Transverse colon (tissue), 4 donors: ENCODE measurements at places on chromosomes 2 and 18. TPM values are rescaled to one million over a fixed set of nuclear protein-coding genes. Genes with fewer than 3 reads are reported as not detected.

Gene MYO5B
- 111 TPM for total RNA-seq

Gene IFT172
- 39.3 TPM for total RNA-seq

Gene SLC5A6
- 37.0 TPM for total RNA-seq

Gene PROM2
- total RNA-seq, result 27.8 TPM

Gene TBC1D8
- total RNA-seq, result 26.5 TPM

Gene EPB41L3
- total RNA-seq, result 97.3 TPM

DNA sequence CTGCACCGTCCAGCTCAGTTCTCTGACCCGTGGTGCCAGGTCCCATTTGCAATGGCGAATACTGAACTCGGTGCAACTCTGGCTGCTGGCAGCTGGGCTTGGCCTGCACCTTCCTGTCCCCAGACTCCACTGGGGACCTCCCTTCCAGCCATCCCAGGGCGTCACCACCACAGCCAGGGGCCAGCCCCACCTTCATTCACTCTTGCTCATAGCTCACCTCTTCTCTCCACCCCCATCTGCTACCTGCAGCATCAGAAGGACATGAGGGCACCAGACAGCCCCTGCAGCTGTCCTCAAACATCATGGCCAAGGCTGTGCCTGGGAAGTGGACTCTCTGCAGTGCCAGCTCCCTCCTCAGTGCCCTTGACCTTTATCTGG lies 16.2 kb upstream of the ALPI start:
- no peaks in the 10 kb centered on the region for H3K4me1 ChIP-seq
- DNase-seq, result no peak
- no peak overlapping the region for H3K27ac ChIP-seq
- H3K4me3 ChIP-seq, result no peak overlapping the region
- no peaks in the 10 kb centered on the region for H3K36me3 ChIP-seq
- H3K27me3 ChIP-seq, result peaks cover 5% of the 10 kb centered on the region

DNA sequence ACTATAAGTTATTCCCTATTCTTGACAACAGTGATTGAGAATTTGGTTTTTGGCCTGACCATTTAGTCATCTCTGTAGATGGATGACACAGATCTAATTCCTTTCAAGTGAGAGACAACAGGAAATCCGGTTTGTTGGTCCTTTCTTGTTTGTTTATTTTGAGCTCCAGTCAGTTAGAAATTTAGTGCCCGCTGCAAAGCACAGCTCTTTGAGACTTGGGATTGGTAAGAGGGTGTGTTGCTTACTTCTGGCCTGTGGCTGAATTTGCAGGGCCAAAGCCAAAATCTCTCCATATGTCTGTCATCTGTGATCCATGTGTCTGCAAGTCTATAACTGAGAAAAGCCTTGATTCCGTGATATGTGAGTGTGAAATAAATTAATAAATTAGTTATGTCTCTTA lies 74.3 kb downstream of the BIN1 start:
- DNase-seq, result no peak
- peaks cover 3% of the 10 kb centered on the region for H3K27me3 ChIP-seq
- H3K27ac ChIP-seq, result no peak overlapping the region
- no peak overlapping the region for H3K4me3 ChIP-seq
- no peaks in the 10 kb centered on the region for H3K4me1 ChIP-seq

DNA sequence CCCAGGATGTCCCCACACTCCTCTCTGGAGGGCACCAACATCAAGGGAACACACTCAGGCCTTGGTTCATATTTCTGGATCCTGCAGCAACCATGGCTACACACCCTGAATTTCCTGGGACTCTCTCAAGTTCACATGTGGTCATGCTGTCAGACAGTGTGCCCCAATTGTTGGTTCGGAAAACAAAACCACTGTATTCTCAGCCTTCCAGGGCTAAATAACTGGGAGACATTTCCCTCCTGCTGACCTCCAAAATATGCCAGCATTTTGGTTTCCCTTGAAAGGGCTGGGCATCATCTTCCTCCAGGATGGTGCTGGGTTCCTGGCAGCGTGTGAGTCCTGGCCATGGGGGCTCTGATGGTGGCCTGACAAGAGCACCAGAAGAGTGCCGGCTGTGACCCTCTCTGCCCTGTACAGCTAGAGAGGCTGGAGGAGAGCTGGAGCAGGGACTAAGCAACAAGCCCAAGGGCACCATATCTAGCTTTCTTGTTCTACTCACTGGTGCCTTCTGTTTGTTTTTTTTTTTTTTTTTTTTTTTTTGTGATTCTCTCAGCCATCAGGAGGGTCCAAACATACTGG lies 37.5 kb upstream of the WIPF1 start:
- peak overlapping the region; percentile 73 for H3K27ac ChIP-seq
- no peaks in the 10 kb centered on the region for H3K36me3 ChIP-seq
- peaks cover 5% of the 10 kb centered on the region for H3K4me1 ChIP-seq
- peak overlapping the region; percentile 41 for H3K4me3 ChIP-seq

DNA sequence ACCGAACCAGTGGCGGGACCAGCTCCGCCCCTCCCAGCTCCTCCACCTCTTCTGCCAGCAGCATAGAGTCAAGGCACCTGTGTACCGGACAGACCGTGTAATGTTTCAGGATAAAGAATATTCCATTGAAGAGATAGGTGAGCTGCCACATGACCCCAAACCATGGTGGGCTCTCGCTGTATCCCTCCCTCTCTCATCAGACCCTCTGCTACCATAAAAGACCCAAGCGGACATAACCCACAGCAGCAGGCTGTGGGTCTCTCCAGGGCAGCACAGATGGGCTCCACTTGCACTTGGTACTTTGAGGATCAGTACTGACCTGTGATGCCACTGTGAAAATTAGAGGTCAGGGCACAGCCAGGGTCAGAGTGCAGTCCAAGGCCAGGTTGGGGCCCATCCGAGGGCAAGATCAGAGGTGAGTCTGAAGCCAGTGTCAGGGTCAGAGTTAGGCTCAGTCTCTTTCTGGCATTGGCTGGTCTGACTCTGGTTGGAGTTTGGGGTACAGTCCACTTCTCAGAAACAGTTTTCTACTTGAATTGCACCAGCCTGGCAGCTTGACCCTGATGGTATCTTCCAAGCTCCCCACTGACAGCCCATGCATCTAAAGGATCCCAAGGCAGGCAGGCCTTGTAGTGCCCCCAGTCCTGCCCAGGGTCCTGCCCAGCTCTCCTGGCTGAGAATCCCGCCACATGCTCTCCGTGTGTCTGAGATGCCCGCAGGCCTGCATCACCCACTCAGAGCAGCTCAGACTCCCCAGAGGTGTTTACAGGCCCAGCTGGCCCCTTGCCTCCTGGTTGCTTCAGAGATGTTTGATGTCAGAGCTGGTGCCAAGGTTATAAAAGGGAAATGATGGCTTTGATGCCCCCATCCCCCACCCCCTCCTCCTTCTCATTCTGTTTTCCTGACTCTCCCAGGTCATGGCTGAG lies 212.1 kb downstream of the DYSF start:
- no peaks in the 10 kb centered on the region for H3K4me1 ChIP-seq
- H3K27ac ChIP-seq, result no peak overlapping the region
- H3K36me3 ChIP-seq, result no peaks in the 10 kb centered on the region
- no peaks in the 10 kb centered on the region for H3K27me3 ChIP-seq
- no peak overlapping the region for H3K4me3 ChIP-seq
- peak; percentile 40 for DNase-seq
